ENCODE measurements at places on chromosomes 11 and 22. TPM values are rescaled to one million over a fixed set of nuclear protein-coding genes. Genes with fewer than 3 reads are reported as not detected.

DNA sequence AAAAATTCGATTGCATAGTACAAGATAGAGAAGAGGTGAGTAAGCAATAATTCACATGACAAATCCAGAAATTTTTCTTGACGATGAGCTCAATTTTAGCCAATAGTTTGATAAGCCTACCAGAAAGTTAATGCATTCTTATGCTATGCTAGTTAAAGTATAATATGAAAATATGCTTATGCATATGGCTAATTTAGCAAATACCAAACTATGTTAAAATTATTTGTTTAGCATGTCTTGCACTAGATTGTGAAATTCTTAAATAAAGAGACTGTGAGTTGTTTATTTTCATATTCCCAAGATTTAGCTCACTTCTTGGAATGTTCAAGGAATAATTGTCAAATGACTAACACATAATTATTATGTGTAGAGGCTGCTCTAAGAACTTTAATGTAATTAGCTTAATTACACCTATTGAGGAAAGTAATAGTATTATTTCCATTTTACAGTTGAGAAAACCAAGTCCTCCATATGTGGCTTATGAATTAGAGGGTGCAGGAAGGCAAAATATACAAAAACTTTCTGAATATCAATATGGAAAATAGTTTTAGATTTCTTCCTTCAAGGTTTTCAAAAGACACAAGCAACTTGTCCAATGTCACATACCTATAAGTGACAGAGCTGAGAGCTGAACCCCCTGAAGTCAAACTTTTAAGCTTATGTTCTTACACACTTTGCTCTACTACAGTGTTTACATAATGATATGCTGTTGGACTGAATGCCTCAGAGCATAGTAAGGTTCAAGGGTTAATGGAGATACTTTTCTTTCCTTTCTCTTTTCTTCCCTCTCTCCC, 45.9 kb upstream of the ARHGAP20 start:
- no peak for DNase-seq

- DNase-seq, result peak; percentile 95
These were observed at the start of gene FJX1 for GRCh38 chr11:35617687-35618496. FJX1 (plus strand) TSS chr11:35618460; CDS start chr11:35618637, 177 bp downstream.

GRCh38 chr11:86658534-86658933, 13.9 kb downstream of the ME3 start:
- DNase-seq, result no peak

DNA sequence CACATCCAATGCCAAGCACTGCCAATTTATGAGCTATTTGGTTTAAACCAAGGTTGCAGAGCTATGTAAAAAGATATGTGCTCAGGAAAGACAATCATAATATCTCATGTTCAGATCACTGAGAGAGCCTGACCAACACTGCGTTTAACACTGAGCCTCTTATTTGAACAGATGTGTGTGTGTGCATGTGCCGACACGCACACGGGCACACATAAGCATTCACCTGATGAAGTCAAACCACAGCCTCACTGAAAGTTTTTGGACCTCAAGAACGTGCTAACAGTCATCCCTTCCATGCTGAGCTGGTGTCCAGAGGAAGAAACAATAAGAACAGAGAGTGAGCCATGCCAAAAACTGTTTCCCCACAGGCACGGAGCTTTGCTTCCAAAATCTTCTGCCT, 23.4 kb downstream of the HPS4 start:
- DNase-seq, result no peak

Gene RIMBP3B
- total RNA-seq, result not detected

Gene ZNF214
- 2.1 TPM for total RNA-seq

Gene TIGD3
- total RNA-seq, result not detected

Gene C11orf21
- not detected for total RNA-seq

Gene OR10A2
- not detected for total RNA-seq

Data from GM23248 (cell line).